ENCODE measurements at places on chromosomes 11 and 22.

DNA sequence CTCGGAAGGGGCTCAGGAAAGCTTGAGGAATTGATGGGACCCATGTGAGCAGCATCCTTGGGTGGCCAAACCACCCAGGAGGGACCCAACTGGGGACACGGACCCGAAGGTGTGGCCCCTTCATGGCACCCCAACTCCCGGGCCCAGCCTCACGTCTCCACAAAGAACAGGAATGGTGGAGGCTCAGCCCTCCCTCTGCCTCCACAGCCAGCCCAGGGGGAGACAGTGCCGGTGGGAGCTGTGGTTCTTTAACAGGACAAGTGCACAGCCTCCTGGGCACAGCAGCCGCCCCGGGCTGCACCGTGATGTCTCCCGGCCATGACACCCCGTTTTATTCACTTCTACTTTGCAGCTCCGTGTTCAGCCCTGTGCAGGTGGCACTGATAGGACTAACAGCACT is 587.2 kb downstream of the BRD1 start:
- no peak for DNase-seq

- no peak for DNase-seq
Observed at GRCh38 chr22:46660604-46661201, 40.5 kb downstream of the GRAMD4 start.

- DNase-seq = no peak
Observed at GRCh38 chr22:10741210-10741609, 4786.8 kb upstream of the OR11H1 start.

DNA sequence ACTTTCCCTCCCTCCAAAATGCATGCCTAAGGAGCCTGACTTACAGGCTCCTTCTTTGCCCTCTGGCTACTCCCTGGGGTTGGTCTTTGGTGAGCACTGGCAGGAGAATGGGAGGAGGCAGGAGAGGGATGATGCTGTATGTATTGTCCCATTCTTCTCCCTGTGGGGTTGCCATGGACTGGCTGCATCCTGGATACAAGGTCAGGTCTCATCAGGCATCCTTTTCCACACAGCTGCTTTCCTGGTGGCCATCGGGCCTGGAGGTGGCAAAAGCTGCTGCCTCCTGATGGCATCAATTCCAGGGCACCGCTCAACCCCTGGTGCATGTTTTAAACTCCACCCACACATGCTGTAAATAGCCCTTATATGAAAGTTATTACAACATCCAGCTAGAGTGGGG is 257.2 kb downstream of the ETS1 start:
- DNase-seq = no peak

DNA sequence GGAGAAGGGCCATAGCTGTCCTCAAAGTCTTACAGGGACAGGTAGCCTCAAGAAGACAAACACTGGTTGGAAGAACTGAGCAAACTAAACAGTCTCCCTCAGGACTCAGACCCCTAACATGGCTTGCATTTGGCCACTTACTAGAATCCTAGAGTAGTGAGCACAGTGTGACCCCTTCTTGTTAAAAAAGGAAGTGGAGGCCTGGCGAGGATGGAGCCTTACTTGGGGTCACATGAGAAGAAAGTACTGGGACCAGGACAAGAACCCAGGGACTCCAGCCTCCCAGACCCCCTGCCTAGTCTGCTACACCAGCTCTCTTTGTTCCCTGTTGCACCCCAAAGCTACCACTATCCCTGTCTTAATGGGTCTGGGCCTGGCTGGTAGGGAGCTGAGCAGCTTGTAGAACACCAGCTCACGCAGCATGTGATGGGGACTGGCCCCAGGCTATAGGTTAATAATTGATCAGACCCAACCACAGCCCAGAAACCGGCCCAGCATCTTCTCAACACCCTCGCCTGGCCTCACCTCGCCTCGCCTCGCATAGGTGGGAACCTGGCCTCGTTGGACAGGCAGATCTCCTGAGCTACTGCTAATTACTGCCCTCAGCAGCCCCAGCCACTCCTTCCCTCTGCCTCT is 17.6 kb downstream of the DGAT2 start:
- DNase-seq = no peak

DNA sequence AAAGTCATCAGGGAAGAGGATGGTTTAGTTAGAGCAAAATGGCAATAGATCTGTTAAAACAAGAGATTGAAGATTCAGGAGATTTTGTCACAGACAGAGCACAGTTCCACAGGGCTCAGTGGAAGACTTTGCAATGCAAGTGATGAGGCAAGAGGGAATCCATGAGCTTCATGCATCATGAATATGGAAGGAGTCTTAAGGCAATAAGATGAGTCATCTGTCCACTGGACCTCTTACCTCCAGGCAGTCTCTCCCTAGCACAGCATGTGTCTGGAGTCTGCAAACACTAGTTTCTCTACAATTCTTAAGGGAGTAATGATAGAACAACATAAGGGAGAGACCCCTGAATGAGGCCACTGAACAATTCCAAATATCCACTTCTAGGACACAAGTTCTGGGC is 245.7 kb downstream of the NXPE2 start:
- DNase-seq = no peak

DNA sequence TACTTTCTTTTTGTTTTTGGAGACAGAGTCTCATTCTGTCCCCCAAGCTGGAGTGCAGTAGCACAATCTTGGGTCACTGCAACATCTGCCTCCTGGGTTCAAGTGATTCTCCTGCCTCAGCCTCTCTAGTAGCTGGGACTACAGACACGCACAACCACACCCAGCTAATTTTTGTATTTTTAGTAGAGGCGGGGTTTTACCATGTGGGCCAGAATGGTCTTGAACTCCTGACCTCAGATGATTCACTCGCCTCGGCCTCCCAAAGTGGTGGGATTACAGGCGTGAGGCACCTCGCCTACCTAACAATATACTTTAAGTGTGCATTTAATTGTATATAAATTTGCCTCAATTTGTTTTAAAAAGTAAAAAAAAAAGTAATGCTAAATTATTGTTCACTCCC is 38.4 kb downstream of the GRK3 start:
- no peak for DNase-seq

GRCh38 chr11:17402486-17402885 is 14.0 kb upstream of the KCNJ11 start:
- no peak for DNase-seq

DNA sequence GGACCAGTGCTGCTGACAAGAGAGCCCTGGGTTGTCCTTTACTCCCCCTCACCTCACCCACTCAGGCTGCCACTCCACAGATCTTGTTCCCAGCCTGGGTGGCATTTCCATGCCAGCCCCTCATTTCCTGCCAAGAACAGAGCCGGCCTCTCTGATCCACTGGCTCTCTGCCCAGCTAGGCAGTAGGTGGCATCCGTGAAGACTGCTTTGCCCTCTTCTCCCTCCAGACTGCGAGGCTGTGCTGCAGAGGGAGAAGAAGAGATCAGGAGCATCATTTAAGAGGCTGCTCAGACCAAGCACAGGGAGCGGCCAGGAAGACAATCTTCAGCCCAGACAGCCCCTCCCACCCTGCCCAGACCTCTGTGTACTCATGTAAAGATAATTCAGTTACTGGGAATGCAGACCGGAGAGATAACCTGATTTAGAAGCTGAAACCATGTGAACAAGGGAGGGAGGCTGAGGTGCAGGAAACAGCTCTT is 126.9 kb upstream of the NCAM1 start:
- no peak for DNase-seq

- DNase-seq = no peak
Observed at GRCh38 chr22:35327690-35328471, 28.2 kb downstream of the TOM1 start.

- DNase-seq = no peak
Observed at GRCh38 chr11:120858740-120859139, 165.2 kb upstream of the TBCEL start.

GRCh38 chr22:39240831-39241793 is 3.7 kb downstream of the PDGFB start:
- DNase-seq = no peak

DNA sequence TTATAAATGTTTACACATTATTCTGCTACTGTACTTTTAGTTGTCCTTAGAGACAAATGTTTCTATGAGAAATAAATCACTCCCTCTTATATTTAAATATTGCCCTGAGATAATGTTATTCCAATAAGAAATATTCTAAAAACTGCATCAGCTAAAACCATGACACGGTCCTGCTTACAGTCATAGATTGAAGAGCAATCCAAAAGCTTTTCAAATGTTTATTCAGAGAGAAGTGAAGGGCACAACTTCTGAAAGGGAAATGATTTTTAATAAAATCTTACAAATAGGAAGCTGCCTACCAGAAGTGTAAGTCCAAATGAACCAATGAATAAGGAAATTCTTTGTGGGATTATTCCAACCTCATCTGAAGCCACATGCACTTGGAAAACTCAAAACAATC is 49.2 kb downstream of the STK33 start:
- no peak for DNase-seq

DNA sequence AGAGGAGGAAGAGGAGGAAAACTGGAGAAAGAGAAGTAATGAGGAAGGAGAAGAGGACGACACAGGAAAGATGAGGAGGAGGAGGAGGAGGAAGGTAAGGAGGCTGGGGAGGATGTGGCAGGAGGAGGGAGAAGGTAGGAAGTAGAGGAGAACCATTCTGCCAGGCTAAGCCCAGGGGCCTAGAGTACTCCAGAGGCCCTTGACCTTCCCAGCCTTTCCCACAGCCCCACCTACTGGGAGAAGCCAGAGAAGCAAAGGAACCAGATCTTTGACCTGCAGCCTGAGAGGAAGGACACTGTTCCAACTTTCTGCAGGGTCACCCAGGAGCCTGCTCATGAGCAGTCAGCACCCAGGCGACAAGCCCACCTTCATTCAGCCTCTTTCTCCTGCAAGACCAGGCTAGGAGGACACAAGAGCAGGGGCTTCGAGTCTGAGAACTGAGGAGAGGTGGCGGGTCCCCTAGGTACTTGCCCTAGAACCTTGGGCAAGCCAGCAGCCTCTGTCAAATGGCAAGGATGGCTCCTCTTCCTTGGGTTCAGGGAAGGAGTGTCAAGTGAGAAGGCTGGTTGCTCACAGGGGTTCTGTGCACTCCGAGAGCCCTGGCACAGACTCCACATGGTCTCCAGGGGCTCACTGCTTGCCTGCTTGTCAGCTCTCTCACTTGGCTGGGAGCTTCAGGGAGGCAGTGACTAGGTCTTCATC is 27.9 kb upstream of the OAF start:
- no peak for DNase-seq

- no peak for DNase-seq
Observed at GRCh38 chr22:17823226-17823625, 49.0 kb upstream of the BID start.

DNA sequence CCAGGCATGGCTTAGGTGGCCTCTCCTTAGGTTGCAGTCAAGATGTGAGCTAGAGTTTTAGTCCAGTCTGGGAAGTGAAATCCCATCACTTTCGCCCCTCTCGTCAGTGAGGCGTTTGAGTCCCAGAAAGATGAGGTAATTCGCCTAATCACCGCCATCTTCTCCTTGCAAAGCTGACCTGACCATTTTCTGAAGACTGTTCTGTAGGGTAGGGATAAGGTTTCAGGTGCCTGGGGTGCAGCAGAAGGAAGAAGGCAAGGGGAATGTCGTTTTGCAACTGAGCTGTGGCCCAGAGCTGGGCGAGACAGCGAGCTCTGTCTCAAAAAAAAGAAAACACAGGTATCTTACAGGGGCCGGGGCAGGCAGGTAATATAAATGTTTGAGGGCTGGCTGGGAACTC is 61.7 kb upstream of the CECR2 start:
- DNase-seq = no peak
